ENCODE measurements at places on chromosomes 6 and 20. TPM values are rescaled to one million over a fixed set of nuclear protein-coding genes. Genes with fewer than 3 reads are reported as not detected.

NRSN1 gene
- 0.39 TPM for total RNA-seq

FAM162B gene
- 5.1 TPM for total RNA-seq

PSORS1C2 gene
- 2.9 TPM for total RNA-seq

CDSN gene
- 37.1 TPM for total RNA-seq

SRSF6 gene
- total RNA-seq: 63.6 TPM

APOM gene
- total RNA-seq: 1.2 TPM

SLC22A16 gene
- 2.0 TPM for total RNA-seq

WFDC5 gene
- total RNA-seq: 5.2 TPM

SMPDL3A gene
- total RNA-seq: 20.7 TPM

ANKS1A gene
- total RNA-seq: 17.3 TPM

BEND6 gene
- total RNA-seq: 5.6 TPM

LTB gene
- 1.6 TPM for total RNA-seq

RIMS4 gene
- 1.3 TPM for total RNA-seq

SCRT2 gene
- not detected for total RNA-seq

DOK5 gene
- 11.1 TPM for total RNA-seq

ECI2 gene
- 53.9 TPM for total RNA-seq

C20orf141 gene
- not detected for total RNA-seq

RRP36 gene
- total RNA-seq: 36.2 TPM

TTLL9 gene
- total RNA-seq: 0.30 TPM

XKR7 gene
- total RNA-seq: not detected

PXDC1 gene
- 27.3 TPM for total RNA-seq
